ENCODE measurements at places on chromosomes 16 and 17.

- DNase-seq, result no peak
- 0 out of 2 replicates have a peak, but pooled peaks cover 7% of the 10 kb centered on the region for H3K4me1 ChIP-seq
- H3K27me3 ChIP-seq, result no peaks in the 10 kb centered on the region
Observed at GRCh38 chr16:82748026-82748425, 121.3 kb downstream of the CDH13 start.

DNA sequence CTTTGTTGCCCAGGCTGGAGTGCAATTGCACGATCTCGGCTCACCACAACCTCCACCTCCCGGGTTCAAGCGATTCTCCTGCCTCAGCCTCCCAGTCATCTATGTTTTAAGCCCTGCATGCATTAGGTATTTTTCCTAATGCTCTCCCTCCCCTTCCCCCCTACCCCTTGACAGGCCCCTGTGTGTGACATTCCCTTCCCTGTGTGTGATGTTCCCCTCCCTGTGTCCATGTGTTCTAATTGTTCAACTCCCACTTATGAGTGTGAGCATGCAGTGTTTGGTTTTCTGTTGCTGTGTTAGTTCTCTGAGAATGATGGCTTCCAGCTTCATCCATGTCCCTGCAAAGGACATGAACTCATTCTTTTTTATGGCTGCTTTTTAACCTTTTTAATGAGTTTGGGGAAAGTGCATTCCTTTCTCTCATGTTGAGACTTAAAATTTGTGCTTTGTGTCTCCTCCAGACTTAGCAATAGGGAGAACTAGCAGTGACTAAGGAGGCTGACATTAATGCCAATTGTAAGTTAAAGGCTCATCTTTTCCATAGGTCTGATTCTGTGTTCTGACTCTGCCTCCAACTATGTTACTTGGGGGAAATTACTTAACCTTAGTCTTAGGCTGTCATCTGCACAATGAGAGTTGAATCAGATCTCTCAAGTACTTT lies 17.7 kb upstream of the PHAF1 start:
- no peak for DNase-seq
- no peak overlapping the region for H3K4me3 ChIP-seq
- H3K27ac ChIP-seq, result no peak overlapping the region
- H3K36me3 ChIP-seq, result no peaks in the 10 kb centered on the region
- H3K27me3 ChIP-seq, result no peaks in the 10 kb centered on the region

DNA sequence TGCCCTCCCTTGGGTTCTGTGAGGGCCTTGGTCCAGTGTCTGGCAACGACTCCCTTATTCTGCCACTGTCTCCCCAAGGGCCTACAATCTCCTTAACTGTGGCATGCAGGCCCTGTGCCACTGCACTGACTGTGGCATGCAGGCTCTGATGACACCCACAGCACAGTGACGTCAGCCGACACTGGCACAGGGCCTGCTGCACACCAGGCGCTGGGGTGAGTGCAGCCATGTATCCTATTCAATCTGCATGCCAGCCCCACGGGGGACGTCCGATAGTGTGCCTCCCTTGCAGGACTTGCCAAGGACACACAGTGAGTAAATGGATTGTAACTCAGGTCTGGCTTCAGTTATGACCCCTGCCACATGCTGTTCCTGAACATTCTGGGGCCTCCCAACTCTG lies 39.8 kb upstream of the RASD1 start:
- DNase-seq, result no peak
- H3K4me1 ChIP-seq, result no peaks in the 10 kb centered on the region
- H3K4me3 ChIP-seq, result no peak overlapping the region
- H3K27ac ChIP-seq, result no peak overlapping the region
- no peaks in the 10 kb centered on the region for H3K27me3 ChIP-seq
- H3K36me3 ChIP-seq, result no peaks in the 10 kb centered on the region

DNA sequence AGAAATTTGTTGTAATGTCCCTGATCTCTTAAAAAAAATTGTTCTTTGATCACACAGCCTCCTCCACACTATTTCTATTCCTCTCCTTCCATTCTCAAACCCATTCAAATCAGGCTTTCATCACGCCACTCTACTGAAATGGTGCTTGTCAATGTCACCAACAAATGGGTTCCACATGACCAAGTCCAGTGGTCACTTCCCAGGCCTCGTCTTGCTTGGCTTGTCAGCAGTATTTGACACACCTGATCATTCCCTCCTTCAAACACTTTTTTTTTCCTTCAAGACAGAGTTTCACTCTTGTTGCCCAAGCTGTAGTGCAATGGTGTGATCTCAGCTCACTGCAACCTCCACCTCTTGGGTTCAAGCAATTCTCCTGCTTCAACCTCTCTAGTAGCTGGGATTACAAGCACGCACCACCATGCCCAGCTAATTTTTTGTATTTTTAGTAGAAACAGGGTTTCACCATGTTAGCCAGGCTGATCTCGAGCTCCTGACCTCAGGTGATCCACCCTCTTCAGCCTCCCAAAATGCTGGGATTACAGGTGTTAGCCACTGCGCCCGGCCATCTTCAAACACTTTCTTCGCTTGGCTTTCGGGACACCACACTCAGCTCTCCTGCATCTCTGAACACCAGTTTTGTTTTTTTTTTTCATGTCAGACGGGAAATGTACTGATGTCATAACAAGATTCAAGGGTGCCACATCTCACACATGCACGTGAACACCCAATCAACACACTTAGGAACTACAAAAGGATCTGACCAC lies 18.3 kb downstream of the NQO1 start:
- H3K27ac ChIP-seq, result no peak overlapping the region
- H3K27me3 ChIP-seq, result no peaks in the 10 kb centered on the region
- no peak overlapping the region for H3K4me3 ChIP-seq
- no peak for DNase-seq
- H3K36me3 ChIP-seq, result peaks cover 30% of the 10 kb centered on the region
- H3K4me1 ChIP-seq, result no peaks in the 10 kb centered on the region

- H3K4me1 ChIP-seq, result no peaks in the 10 kb centered on the region
- DNase-seq, result no peak
- no peaks in the 10 kb centered on the region for H3K27me3 ChIP-seq
Observed at GRCh38 chr17:79080761-79081290, 6.2 kb downstream of the ENGASE start.

GRCh38 chr16:22424161-22424937 lies 49.9 kb upstream of the CDR2 start:
- H3K27me3 ChIP-seq, result no peaks in the 10 kb centered on the region
- H3K27ac ChIP-seq, result no peak overlapping the region
- no peaks in the 10 kb centered on the region for H3K4me1 ChIP-seq
- no peak for DNase-seq
- H3K36me3 ChIP-seq, result peaks cover 71% of the 10 kb centered on the region

DNA sequence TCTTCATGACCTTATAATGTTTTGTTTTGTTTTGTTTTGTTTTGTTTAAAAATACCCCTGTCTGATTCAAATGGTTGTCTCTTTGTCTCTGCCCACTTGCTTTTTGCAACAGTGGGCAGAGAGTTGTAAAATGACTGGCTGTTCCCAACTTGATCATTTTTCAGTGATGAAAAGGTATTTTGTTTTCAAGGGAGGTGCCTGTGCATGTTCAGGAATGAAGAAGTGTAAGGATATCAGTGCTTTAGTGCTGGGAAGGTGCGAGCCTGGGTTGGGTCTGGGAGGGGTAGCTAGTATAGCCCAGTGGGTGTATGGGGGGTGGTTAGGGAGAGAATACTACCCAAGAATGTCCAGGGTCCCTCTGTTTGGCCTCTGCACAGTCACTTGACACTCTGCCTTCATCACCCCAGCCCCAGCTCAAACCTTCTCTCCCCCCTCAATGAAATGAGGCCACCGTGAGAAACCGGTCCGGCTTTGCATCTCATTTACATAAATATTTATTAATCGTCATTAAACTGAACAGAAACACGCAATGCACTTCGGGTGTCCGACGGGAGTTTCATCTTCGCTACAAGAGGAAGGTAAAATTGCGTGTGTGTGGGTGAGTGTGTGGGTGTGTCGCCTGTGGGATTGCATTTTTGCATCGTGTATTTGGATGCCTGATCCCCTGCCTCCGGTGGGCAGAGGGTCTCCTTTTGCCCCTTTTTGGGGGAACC lies 4.3 kb downstream of the NEUROD2 start:
- peak overlapping the region; percentile 76 for H3K4me3 ChIP-seq
- H3K27me3 ChIP-seq, result peaks cover 93% of the 10 kb centered on the region
- H3K4me1 ChIP-seq, result no peaks in the 10 kb centered on the region
- H3K36me3 ChIP-seq, result no peaks in the 10 kb centered on the region
